CD4-positive, alpha-beta T cell treated with Interleukin-2 at 100 ng/mL for 4 hours (primary cell): ENCODE measurements at places on chromosomes 16 and 17.

- DNase-seq = no peak
These were observed 2228.4 kb downstream of the TP53TG3F start for GRCh38 chr16:35687781-35688180.

- DNase-seq = no peak
These were observed 61.6 kb downstream of the SOX9 start for GRCh38 chr17:72182371-72182873.

GRCh38 chr16:52603015-52603414 is 56.1 kb upstream of the TOX3 start:
- no peak for DNase-seq

GRCh38 chr16:53503991-53504663 is 1.1 kb upstream of the AKTIP start:
- peak; percentile 26 for DNase-seq

- no peak for DNase-seq
These were observed 47.7 kb downstream of the TK2 start for GRCh38 chr16:66502020-66502913.

DNA sequence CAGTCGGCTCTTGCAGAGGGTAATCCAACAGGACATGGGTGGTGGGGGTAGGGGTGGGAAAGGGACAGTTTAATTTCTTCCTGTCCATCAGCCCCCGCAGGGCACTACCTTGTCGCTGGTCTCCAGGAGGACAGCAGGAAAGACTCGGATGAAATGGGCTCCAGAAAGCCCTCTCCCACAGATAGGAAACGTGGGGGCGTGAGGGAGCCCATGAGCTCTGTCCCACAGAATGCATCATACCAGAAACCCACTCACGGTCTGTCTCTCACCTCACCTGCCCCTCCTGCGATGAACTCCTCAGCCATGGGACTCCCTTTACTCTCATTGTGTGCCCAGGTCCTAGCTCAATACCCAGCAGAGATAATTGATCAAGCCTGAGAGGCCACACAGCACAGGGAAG is 240.1 kb downstream of the GSG1L start:
- no peak for DNase-seq

GRCh38 chr17:80397034-80397387 is 18.0 kb upstream of the ENDOV start:
- DNase-seq = no peak

- DNase-seq = no peak
These were observed 60.7 kb upstream of the ADCY9 start for GRCh38 chr16:4176906-4177417.

DNA sequence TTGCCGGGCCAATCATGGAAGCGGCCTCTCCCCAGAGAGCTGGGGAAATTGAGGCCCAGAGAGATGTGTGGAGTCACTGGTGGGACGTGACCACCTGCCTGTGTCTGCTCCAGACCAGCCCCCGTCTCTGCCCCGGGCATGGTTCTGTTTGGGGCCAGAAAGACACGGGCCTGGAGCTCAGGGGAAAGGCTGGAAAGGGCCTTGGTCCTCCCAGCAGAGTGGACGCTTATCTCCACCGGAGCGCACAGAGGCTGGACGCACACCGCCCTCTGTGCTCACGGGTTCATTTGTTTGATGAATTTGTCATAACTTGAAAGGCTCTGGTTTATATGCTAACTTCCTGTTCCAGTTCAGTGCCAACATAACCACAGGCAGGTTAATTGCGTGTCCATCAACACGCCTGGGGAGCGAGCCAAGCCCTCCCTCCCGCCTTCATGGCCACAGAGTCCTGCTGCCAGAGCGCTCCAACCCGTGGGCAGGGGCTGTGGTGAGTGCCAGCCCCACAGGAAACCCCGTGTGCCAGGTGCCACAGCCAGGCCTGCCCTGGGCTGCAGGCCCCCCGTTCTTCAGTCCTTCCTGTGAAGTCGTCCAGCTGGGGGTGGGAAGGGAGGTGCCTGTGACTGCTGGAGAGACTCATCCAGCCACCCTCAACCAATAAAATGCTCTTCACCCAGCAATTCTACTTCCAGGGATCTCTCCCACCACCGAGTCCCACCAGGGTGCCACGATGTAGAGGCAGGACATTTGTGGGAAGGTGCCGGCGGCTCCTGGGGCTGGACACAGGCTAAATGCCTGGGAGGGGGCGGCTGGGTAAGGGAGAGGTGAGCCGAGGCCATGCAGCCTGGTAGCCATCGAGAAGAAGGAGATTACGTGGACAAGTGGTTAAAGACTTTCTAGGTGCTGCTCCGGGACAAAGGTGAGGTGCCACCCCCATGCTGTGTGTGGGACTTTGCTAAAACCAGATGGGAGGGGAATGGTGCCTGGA is 29.4 kb upstream of the BAHCC1 start:
- DNase-seq = peak; percentile 15

- no peak for DNase-seq
These were observed 1.5 kb downstream of the HEATR6 start for GRCh38 chr17:60077226-60077625.

DNA sequence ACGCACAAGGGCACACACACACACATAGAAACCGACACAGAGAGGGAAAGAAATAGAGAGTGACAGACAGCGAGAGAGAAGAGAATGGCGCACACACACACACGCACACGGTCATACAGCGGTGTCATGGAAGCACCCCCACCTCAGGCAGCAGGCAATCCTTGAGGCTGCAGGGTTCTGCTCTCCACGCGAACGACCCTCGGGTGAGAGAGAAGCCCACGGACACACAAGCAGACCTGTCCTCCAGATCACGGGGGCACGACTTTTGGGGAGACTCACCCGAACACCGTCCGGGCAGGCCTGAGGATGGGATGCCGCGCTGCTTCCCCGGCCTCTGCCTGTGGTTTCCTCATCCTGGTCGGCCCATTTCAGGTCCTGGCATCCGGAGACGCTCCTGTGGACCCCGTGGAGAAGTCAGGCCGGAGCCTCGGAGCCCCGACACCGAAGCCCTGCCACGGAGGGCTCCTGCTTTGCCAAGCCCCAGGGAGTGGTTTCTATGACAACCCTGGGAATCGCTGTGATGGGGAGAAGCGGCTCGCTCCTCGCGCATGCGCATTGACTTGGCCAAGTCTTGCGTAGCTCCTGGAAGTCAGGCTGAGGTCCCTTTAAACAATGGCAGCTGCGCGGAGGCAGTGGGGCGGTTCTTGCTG is 118.2 kb upstream of the KCNJ18 start:
- peak; percentile 36 for DNase-seq

DNA sequence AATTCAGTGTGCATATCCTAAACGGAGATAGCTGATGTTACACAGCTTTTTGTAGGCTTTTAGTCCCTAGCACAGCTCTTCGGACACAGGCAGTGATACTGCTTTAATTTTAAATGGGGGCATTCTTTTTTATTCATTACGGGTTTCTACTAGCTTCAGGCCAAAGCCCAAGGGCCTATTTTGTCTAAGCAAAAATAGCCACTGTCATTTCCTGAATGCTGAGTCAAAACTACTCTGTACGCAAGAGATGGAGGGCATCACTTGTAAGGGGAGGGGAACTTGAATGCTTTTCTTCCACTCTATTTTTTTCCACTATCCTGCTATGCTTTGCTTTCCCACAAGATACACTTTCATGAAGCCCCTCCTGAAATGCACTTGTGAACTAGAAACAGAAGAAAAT is 360.7 kb downstream of the PMP22 start:
- no peak for DNase-seq

DNA sequence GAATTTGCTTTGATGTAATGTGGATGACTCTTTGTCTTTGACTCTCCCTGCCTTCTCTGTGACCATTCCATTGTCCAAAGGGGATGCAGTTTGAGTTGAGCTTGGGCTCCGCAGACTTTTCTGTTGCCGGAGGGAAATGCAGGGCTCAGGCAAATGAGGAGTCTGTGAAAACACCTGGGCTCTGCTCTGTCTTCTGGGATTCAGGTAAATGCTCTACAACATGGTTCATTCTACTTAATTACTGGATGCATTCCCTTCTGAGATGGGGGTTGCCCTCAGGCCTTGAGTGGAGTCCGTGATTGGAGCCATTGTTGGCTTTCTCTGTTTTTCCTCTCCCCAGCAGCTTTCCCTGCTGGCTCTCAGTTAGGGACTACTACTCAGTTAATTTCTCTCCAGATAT is 26.4 kb upstream of the SPNS2 start:
- DNase-seq = no peak

GRCh38 chr17:59105852-59106462 is 723 bp downstream of the TRIM37 start:
- peak; percentile 72 for DNase-seq
